ENCODE measurements at places on chromosomes 11 and 22.
A peak's percentile ranks its signal among the peaks of the same experiment; 100 is the strongest.

- no peak for DNase-seq
Measured at GRCh38 chr11:90133560-90134477, 644 bp upstream of the NAALAD2 start.

DNA sequence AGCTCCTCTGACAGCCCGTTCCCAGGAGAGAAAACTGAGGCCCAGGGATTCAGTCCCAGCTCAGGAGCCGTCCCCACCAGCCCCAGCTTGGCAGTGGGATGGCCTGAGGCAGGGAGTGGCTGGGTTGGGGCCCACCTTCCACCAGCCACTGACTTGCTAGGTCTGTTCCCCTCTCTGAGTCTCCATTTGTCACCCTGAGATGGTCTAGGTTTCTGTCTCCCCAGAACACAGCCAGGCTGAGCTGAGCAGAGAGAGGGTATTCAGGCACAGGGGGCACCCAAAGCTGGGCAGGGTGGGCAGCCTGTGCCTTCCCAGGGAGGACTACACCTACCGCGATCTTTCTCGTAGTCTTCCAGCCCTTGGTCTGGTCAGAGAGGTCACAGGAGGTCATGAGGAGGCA, 95.7 kb downstream of the PDE2A start:
- no peak for DNase-seq

DNA sequence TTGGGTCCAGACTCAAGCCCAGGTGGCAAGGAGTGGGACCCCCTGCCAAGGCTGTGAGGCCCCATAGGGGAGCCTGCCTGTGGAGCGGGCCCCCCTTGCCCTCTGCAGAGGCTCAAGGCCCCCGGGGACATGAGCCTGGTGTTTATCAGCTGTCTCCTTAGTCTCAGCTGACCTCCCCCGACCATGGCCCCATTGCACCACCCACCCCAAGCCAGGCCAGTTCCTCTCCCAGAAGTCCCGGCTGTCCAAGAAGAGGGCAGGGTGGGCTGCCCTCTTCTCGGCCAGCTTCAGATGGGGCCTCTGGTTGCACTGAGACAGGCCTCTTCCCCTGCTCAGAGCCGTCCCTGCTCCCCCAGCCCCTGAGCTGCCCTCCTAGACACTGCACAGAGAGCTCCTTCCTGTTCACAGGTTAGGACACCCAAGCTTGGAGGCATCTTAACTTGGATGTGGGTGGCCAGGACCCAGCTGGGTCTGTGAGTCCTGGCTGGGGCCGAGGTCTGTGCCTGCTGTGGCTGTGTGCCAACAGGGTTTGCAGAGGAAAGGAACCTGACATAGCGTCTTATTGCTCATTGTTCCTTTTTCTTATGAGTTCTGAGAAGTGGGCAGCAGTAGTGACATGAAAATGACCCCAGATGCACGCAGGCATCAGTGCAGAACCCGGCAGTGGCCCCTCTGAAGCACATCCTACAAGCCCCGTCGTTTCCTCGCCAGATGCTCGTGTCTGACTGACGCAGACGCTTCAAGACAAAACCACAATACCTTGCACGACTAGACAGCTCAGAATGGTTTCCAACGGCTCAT, 5.4 kb downstream of the TRABD start:
- no peak for DNase-seq

DNA sequence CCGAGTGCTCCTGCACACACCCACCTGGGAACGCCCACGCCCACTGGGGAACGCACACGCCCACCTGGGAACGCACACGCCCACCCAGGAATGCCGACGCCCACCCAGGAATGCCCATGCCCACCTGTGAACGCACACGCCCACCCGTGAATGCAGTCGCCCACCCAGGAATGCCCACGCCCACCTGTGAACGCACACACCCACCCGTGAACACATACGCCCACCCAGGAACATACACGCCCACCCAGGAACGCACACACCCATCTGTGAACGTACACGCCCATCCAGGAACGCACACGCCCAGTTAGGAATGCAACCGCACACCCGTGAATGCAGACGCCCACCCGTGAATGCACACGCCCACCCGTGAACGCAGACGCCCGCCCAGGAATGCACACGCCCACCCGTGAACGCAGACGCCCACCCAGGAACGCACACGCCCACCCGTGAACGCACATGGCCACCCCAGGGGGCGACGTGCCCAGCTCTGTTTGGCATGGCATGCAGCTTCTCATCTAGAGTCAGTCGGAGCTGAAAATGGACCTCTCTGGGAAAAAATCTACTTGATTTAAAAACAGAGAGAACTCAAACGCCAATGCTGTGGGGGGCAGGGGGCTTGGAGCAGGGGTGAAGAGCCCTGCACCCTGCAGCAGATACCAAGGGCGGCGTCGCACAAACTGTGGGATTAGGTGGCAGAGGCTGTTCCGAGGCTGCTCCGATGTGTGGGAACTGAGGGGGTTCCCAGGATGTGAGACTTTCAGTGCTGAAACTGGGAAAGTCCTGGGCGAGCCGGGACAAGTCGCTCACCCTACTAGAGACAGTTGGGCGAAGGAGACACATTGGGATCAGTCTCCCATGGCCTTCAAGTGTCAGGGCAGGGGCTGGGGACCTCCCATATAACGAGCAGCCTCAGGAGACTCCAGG, 83.3 kb downstream of the MYEOV start:
- DNase-seq: no peak

GRCh38 chr22:37633625-37634416, 5.6 kb upstream of the SH3BP1 start:
- peak; percentile 71 for DNase-seq

Data from H54 (cell line).